ENCODE measurements at places on chromosomes 5 and 9. TPM values are rescaled to one million over a fixed set of nuclear protein-coding genes. Genes with fewer than 3 reads are reported as not detected.

The TEK gene
- 0.15 TPM for total RNA-seq

The PCDHB1 gene
- not detected for total RNA-seq

The PCDHB3 gene
- total RNA-seq, result 0.02 TPM

The TMEM252 gene
- not detected for total RNA-seq

The ACSL6 gene
- total RNA-seq, result 0.10 TPM

All from A549 treated with AZD2906 at 1 μM for 4 hours (cell line).